Left ventricle myocardium inferior (tissue), 1 donor: ENCODE measurements at places on chromosomes 7 and 10. TPM values are rescaled to one million over a fixed set of nuclear protein-coding genes. Genes with fewer than 3 reads are reported as not detected.

The AP4M1 gene
- 11.8 TPM for total RNA-seq

GRCh38 chr10:5527332-5528200, 2.8 kb downstream of the CALML3 start:
- no peak for DNase-seq

- no peak for DNase-seq
These were observed 77.4 kb upstream of the PRR15 start for GRCh38 chr7:29486191-29486700.

DNA sequence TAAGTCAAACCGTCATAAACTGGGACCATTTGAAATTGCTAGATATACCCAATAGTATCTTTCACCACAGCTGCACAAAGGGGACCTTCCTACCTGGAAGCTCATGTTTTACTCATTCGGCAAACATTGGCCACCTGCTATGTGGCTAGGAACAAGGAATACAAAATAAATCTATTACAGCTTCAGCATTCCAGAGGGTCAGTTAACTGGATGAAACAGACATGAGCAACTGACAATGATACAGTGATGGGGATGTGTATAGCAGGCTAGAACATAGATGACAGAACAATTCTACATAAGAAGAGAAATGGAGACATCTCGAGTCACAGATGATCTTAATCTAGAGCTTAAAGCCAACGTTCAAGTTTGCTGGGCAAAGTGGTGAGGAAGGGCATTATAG, 3.1 kb upstream of the SMURF1 start:
- DNase-seq, result no peak

- no peak for DNase-seq
These were observed 149.2 kb downstream of the XPNPEP1 start for GRCh38 chr10:109774121-109774440.

GRCh38 chr7:20647908-20648776, 32.7 kb downstream of the ABCB5 start:
- DNase-seq, result no peak

GRCh38 chr7:5528071-5528814, 104.6 kb upstream of the TNRC18 start:
- peak; percentile 46 for DNase-seq

- DNase-seq, result peak; percentile 78
These were observed 40.3 kb upstream of the SH2D4B start for GRCh38 chr10:80497187-80498077.

- no peak for DNase-seq
These were observed 22.8 kb downstream of the DNAH11 start for GRCh38 chr7:21565614-21566013.

DNA sequence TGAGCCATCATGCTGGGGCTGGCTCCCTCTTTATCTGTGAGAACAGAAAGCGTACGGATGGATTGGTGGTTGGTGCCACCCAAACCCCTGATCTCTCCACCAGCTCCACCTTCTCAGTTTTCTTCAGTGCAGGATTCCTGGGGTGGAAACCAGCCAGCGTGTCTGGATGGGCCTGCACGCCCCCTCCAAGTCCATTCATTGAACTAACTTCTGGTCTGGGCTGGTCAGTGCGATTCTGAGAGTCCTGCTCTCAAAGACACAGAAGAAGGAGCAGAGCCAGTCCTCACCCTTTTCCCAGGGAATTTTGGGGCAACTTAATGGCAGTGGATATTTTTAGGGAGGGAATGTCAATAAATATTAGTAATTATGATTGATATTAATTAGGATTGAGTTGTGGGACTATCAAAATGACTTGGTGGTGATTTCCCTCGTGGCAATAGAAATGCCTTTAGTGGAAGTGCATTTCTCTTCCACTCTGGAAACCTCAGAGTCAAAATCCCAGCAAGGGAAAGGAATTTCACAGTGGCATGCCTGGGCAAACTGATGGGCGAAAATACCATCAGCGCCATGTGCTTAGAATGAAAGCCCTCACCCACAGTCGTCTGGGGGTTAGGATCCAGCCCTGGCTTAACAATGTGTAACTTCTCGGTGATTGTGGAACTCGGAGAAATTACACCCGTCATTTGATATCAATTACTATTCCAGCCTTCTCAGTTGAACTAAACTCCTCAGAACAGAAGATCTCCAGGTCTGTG, 69.3 kb upstream of the EEPD1 start:
- no peak for DNase-seq

GRCh38 chr7:131354390-131354789, 26.7 kb downstream of the MKLN1 start:
- DNase-seq, result no peak

The ACSM6 gene
- not detected for total RNA-seq

- DNase-seq, result peak; percentile 53
These were observed 56.7 kb downstream of the EGFR start for GRCh38 chr7:55075464-55076021.

GRCh38 chr7:37657816-37658215, 25.8 kb upstream of the GPR141 start:
- DNase-seq, result no peak

- DNase-seq, result no peak
These were observed 28.7 kb downstream of the PNPLA8 start for GRCh38 chr7:108497082-108497725.

DNA sequence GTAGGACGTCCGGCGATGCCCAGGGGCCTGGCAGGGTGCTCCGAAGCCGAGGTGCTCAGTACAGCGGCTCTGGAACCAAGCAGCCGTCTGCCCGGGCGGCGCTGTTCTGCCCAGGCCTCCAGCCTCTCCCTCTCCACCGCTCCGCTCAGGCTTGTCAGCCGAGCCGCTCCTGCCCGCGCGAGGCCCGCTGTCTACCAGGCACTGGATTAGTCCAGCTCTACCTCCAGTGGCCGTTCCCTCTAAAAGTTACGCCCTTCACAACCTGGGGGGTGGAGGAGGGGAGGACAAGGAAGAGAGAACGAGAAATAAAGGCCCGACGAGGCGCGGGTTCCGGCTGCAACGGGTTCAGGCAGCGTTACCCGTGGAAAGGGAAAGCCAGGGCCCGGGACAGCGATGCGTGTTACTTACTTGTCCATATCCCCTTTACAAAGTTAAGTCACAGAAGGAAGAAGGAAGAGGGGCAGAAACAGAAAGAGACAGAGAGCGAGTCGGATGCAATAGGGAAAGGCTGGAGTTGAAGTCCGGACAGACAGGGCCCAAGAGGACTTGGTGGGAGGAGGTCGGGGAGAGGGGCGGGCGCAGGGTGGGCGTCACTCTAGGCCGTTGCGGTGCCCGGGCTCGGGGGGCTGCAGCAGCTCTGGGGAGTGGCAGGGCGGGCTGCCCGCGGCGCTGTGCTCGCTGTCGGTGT, 2.8 kb downstream of the SP8 start:
- DNase-seq, result no peak

GRCh38 chr7:17129218-17129617, 169.2 kb upstream of the AHR start:
- DNase-seq, result no peak

DNA sequence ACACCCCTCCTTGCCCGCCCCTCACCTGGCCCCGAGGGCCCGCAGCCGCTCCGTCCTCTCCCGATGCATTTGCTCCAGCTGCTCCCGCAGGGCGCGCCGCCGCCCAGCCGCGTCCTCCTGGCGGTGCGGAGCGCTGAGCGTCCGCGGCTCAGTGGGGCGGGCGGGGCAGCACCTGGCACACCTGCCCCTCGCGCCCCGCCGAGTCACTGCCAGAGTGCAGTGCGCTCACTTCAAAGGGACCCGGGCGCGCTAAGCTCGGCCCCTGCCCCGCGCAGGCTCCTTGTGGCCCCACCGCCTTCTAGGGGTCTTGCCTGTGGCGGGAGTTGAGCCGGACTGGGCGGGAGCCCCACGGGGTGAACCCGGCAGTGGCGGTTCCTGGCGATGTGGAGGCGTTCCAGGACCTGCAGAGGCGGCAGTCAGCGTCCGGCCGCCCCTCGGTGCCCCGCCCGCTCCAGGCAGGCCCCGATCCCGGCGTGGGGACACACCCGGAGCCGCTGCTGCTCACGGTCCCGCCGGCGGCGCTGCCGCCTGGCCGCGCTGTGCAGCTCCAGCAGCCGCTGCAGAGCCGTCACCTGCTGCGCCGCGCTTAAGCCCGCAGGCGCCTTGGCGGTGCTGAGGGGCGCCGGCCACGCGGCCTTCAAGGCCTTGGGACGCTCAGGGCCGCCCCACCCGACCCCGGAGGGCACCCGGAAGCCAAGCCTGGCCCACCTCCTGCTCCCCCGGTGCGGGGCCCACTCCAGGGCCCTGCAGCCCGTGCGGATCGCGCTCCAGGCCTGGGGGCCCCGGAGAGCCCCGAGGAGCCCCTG, 6.7 kb downstream of the ATP6V1F start:
- peak; percentile 42 for DNase-seq

- DNase-seq, result no peak
These were observed 45.4 kb upstream of the MBL2 start for GRCh38 chr10:52818019-52818418.

GRCh38 chr7:105261689-105262088, 127.0 kb downstream of the SRPK2 start:
- DNase-seq, result no peak

GRCh38 chr10:34731885-34732701, 83.0 kb downstream of the PARD3 start:
- DNase-seq, result no peak

GRCh38 chr7:15087771-15088170, 185.2 kb upstream of the DGKB start:
- no peak for DNase-seq

DNA sequence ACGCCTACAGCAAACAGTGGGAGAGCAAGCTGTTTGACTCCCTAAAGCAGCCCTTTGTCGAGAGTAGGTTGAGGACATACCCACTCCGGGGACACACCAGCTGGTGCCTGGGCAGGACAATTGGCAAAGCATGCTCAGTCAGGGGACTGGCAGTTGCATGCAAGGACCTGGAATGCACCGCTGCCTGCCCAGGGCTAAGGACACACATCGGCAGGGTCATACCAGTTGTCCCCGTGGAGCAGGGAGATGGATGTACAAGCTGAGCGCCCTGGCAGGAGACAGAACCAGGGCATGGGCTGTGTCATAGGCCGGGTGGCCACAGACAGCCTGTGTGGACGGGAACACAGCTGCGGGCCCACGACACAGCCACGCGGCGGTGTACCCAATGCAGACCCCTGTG, 18.3 kb upstream of the ELN start:
- DNase-seq, result no peak

DNA sequence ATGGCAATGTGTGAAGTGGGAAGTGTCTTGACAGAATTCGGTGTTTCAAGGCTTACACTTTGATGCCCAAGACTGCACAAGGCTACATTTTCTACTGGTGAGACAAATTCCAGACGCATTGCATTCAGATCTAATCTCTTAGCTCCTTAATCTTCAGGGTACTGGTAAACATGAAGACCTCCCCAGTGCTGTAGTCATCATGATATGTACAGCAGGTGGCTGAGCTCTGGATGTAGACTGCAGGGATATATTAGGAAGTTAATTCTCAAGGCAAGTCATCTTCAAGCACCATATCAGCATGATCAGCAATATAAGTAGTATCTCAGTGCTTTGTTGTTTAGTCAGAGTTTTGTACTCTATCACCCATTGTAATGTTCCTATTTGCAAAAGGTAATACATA, 61.8 kb downstream of the IKZF1 start:
- no peak for DNase-seq

- no peak for DNase-seq
These were observed 585.1 kb downstream of the DNAJB9 start for GRCh38 chr7:109154748-109155147.

The CPVL gene
- total RNA-seq, result 86.3 TPM

The NEUROG3 gene
- total RNA-seq, result not detected

The NOC3L gene
- total RNA-seq, result 10.0 TPM
